ENCODE measurements at places on chromosomes 1 and 21.

DNA sequence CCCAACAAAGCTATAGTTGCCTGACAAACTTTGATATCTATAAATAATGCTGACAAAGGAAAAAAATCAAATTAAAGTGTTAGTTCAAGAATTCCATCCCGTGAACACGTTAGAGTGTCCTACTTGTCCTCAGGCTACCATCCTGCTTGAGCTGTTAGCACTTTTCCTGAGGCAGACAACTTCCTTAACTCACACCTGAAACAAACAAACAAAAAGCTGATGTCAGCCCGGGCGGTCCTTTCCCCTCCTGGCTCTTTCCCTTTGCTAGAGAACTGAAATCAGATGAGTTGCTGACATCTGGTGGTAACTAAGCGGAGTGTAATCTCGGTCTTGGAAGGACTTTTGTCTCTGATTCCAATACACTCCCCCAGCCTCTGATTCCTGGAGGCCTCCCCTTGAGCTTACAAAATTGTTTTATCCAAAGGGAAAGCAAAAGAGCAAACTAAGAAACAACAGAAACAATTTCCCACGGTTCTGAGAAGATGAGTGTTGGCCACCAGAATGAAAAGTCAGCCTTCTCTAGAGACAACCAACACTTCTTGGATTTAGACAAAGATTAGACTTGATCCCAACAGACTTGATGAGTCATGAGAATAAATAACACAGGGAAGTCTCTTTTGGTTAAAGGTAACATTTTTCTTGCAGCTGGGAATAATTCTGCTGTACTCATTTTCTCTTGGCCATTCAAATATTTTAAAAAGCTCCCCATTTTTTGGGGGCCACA is 135.4 kb downstream of the PROX1 start:
- DNase-seq, result no peak

DNA sequence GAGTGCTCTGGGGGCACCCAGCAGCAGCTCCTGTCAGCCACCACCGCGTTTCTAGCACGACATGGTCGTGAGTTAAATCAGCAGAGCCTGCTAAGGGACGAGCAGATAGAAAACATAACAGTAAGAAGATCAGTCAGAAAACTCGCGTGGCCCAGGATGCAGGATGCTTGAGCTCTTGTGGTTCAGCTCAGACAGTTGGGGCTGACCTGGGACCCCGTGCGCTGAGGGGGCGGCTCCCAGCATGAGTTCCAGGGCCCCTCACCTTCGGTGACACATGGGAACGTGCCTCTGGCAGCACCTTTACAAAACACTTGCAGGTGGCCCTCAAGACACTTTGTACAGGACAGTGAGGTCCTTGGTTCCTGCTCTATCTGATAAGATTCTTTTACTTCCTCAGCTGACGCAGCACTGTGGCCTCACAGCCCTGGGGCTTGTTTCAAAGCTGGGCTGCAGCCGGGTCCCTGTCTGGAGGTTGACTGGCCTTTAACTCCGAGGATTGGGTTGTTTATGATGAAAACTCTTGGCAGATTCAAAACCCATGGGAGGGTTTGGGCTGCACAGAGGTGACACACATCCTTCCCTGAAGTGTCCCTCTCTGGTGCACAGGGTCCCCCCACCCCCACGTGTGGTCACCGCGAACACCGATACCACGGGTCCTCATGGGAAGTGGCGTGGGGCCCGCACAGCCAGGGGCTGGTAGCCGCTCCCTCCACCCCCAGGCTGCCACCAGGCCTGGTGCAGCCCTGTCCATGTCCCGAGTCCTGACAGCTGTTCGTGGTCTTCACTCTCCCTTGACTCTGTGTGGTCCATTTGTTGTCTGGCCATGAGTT is 65.3 kb upstream of the COL6A1 start:
- no peak for DNase-seq

DNA sequence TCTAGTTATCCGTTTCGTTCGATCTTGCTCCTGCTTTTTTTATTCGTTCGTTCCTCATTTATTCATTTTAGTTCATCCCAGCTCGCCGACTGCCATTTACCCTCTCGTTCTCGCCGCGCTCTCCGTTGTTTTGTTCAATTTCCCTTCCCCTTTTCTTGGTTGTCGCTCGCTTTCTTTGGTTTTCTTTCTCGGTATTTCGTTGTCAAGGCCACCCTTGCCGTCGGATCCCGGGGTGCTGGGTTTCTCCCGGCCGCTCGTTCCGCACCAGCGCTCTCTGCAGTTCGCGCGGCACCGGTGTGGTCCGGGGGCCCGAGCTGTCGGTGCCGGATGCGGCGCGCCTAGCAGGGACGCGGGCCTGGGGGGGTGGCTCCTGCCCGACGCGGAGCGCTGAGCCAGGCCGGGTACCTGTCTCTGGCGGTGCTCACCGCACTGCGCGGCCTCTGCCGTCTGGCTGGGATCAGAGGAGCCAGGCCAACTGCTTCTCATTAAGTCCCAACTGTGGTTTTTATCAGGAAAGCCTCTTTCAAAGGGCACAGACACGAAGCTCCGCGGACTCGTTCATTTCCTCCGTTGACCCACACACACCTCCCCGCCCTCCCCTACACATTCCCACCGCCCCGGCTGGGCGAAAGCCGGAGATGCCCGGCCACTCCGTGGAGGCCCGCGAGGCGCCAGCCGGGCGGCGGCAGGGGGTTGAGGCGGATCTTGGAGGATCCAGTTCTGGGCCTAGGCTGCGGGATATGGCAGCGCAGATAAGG is 1.6 kb downstream of the ALX3 start:
- no peak for DNase-seq

DNA sequence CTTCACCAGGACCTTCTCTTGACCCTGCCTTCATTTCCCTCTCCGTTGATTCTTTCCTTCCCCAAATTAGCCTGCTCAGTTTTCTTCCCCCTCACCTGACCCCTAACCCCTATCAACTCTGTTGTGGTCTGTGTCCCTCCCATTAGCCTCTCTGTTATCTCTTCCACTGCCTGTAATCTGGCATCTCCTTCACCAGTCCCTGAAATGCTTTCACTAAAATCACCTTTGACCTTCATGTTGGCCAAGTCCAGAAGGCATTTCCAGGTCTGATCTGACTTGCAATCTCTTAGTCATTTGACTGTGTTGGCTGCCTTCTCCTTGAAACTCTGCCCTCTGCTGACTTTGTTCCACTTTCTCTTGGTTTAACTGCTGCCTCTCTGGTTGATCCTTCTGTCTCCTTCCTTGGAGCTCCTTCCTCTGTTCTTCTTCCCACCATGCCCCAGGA is 28.2 kb downstream of the ATP8B2 start:
- no peak for DNase-seq

DNA sequence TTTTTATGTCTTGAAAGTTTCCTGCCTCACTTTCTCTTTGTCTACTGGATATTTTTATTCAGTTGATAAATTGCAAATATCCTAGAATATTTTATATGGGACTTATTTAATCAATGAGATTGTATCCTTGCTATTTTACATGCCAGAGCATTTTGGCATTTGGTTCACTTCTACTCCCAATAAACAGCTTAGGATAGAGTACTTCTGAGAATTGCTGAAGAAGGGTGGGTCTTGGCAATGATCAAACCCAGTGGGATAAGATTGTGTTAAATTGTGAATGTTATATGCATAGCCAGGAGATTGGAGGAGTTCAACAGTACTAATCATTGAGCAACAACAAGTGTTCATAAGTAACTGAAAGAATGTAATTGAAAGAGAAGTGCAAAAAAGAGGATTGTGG is 60.1 kb downstream of the SDCCAG8 start:
- no peak for DNase-seq

GRCh38 chr1:35642471-35642955 is 1.2 kb upstream of the PSMB2 start:
- no peak for DNase-seq

DNA sequence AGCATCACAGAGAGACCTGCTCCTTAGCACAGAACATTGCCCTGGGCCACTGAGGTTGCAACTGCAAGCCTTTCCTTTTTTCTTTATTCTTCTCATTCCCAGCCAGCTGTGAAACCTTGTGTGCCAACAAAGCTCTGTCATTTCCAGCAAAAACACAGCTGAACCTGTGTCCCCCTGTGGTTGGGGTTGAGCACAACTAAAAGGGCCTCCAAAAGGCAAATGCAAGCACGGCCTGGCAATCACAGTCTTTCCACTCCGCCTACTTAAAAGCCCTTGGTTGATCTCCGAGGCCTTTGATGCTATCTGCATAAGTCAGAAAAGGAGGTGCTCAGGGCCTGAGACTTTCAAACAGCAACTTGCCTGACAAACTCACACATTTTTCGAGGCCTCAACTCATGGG is 32.7 kb downstream of the SUSD4 start:
- no peak for DNase-seq

- no peak for DNase-seq
Observed at GRCh38 chr1:109503935-109504334, 5.6 kb downstream of the AMIGO1 start.

DNA sequence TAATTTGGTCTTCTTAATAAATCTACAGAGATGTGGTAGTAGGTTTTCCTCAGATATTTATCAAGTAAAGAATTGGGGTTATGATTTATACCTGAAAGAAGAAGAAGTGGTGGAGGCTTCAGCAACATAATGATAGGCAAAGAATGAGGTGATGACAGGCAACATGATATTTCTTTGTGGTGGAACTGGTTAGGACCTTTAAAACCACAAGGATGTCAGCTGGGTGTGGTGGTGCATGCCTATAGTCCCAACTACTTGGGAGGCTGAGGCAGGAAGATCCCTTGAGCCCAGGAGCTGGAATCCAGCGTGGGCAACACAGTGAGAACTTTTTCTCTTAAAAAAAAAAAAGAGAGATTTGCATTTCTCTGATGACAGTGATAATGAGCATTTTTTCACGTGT is 34.1 kb upstream of the COL11A1 start:
- no peak for DNase-seq

- no peak for DNase-seq
Observed at GRCh38 chr1:37691497-37692077, 729 bp upstream of the CDCA8 start.

GRCh38 chr1:234988536-234988935 is 140.1 kb downstream of the TOMM20 start:
- DNase-seq, result no peak

GRCh38 chr1:211017075-211017718 is 116.8 kb downstream of the KCNH1 start:
- DNase-seq, result no peak

- DNase-seq, result no peak
Observed at GRCh38 chr1:117976381-117976780, 46.8 kb downstream of the WDR3 start.

- DNase-seq, result no peak
Observed at GRCh38 chr1:161393151-161393550, 25.5 kb upstream of the CFAP126 start.

- DNase-seq, result peak; percentile 48
Observed at GRCh38 chr1:67685558-67686266, 711 bp downstream of the GADD45A start.

DNA sequence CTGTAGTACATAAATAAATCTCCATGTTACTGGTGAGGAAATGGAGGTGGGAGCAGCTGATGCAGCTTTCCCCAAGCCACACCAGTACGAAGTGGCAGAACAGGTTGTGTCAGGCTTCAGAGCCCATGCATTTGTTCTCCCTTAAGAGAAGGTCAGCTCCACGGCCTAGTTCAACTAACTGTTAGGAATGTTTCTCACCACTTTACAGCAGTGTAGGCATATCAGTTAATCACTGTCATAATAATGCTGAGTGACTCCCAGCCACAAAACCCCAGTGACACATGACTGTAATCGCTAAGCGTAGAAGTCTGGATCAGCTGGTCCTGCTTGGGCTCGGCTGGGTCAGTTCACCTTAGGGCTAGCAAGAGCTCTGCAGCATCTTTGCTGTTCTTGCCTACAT is 90.4 kb downstream of the VPS26C start:
- DNase-seq, result no peak

DNA sequence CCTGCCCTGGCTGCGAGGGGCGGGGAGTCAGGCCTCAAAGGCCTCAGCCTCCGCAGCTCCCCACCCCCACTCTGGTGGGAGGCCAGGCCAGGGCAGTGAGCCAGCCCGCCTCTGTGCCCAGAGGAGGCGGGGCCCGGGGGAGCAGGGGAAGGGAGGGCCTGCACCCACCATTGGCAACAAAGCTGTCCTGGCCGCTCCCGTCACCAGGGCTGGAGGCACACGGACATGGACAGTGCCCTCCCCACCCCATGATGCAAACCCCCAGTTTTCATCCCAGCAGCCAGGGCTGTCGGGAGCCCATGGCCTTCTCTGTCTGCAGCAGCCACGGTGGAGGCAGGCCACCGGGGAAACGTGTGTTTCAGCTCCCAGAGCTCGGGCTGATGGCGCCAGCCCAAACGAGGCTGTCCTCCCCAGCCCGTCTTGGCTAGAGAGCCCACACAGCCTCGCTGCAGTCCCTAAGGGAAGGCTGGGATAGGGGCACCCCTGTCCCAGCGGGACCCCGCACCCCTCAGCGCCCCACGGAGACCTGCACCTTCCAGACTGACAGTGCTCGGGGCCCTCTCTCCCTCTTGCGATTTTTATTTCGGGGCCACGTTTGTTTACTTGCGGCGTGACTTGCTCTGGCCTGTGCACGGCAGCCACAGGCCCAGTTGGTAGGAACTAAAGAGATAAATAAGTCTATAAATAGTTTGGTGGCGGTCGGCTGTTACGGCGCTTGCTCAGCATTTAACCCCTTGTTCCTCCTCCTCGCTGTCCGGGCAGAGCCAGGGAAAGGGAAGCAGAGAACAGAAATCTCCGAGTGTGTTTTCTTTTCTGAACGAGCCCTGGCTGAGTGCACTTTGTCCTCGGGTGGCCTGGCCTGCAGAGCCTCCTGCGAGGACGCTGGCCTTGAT is 101.8 kb downstream of the PRDM16 start:
- DNase-seq, result no peak

DNA sequence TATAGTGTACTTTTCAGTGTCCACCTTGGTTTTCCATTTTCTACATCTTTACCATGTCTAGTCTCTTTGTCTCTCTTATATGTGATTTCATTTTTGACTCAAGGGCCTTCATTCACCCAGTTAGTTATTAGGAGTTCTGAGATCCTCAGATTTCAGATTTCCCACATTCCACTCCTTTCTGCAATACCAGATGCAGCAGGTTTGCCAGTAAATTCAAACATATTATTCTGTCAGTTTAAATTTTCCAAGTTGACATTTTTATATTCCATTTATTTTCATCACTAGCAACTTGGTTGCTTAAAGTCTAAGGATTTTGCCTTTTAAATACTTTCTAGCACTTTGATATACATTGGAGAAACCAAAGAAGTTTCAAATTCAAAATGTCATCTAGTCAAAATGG is 42.4 kb downstream of the ABL2 start:
- DNase-seq, result no peak

- no peak for DNase-seq
Observed at GRCh38 chr21:38380481-38381137, 117.7 kb downstream of the ERG start.

All from activated CD8-positive, alpha-beta memory T cell treated with anti-CD3 and anti-CD28 coated beads for 4 hours (primary cell).